ENCODE measurements at places on chromosomes 4 and X. TPM values are rescaled to one million over a fixed set of nuclear protein-coding genes. Genes with fewer than 3 reads are reported as not detected.

The RBMX gene
- total RNA-seq, result 255 TPM

The PLK4 gene
- 2.0 TPM for total RNA-seq

The DCAF8L2 gene
- total RNA-seq, result not detected

The PCYT1B gene
- 1.9 TPM for total RNA-seq

The CNKSR2 gene
- 29.1 TPM for total RNA-seq

The NMU gene
- total RNA-seq, result not detected

The COPS4 gene
- 29.5 TPM for total RNA-seq

The ANK2 gene
- 81.3 TPM for total RNA-seq

The HTRA3 gene
- total RNA-seq, result 54.3 TPM

The RPS6KA6 gene
- 1.1 TPM for total RNA-seq

The ODAPH gene
- not detected for total RNA-seq

The MND1 gene
- total RNA-seq, result 2.1 TPM

The PAGE1 gene
- not detected for total RNA-seq

The CCDC149 gene
- total RNA-seq, result 12.2 TPM

The FGFR3 gene
- 5.7 TPM for total RNA-seq

The SLC4A4 gene
- total RNA-seq, result 5.9 TPM

The GPRASP3 gene
- total RNA-seq, result 2.5 TPM

The PLAC8 gene
- total RNA-seq, result not detected

The PRRG1 gene
- total RNA-seq, result 18.2 TPM

The LAS1L gene
- total RNA-seq, result 33.3 TPM

The PPEF2 gene
- 0.30 TPM for total RNA-seq

The RTL5 gene
- total RNA-seq, result 6.5 TPM

The GUCY1B1 gene
- 11.7 TPM for total RNA-seq

The RPS6KA3 gene
- total RNA-seq, result 22.0 TPM

The DSPP gene
- not detected for total RNA-seq

The PDLIM3 gene
- 52.8 TPM for total RNA-seq
